ENCODE measurements at places on chromosomes 4 and X.

- no peak for DNase-seq
- H3K27me3 ChIP-seq: no peaks in the 10 kb centered on the region
- no peak overlapping the region for H3K27ac ChIP-seq
- no peaks in the 10 kb centered on the region for H3K36me3 ChIP-seq
- no peak overlapping the region for H3K4me3 ChIP-seq
- H3K4me1 ChIP-seq: no peaks in the 10 kb centered on the region
Measured at GRCh38 chr4:21083413-21083812, 383.2 kb downstream of the PACRGL start.

DNA sequence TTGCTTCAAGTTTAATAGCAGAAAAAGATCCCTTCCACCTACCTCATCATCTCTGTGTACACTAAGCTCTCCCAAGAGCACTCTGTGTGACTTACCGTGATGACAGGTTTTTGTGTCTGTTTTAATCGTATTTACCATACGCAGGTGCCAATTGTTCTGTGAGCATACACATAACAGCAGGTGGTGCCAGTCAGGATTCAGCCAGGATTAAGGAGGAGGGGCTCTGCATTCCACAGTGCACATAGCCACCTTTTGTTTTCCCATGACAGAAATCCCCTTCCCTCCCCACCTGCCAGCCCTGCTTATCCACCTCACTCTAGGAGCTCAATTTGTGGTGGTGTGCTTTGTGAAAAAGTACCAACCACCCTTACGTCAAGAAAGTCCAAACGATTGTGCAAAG lies 14.8 kb downstream of the ANK2 start:
- H3K27me3 ChIP-seq: no peaks in the 10 kb centered on the region
- DNase-seq: peak; percentile 31
- H3K4me1 ChIP-seq: 0 out of 2 replicates have a peak, but pooled peaks cover 3% of the 10 kb centered on the region
- H3K4me3 ChIP-seq: no peak overlapping the region

DNA sequence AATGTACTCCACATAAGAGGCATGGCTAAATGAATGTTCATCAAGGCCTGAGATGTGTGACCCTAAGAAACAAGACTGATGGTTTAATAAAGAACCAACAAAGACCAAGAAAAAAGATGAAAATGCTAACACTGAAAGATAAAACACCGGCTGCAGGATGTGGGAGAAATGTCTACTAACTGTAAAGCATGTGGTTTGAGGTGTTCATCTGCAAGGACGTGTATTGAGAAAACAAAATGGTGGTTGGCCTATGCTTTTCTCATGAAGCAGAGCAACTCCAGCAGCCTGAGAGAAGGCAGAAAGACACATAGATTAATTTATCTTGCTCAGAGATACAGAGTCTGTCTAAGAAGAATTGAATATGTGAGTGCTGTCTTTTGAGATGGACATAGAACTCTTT lies 109.3 kb downstream of the KDR start:
- H3K4me3 ChIP-seq: no peak overlapping the region
- H3K4me1 ChIP-seq: peaks cover 15% of the 10 kb centered on the region
- no peak overlapping the region for H3K27ac ChIP-seq
- no peak for DNase-seq
- H3K36me3 ChIP-seq: no peaks in the 10 kb centered on the region

- DNase-seq: peak; percentile 21
- H3K27ac ChIP-seq: no peak overlapping the region
Measured at GRCh38 chrX:7996414-7996813, 69.2 kb upstream of the PNPLA4 start.

GRCh38 chrX:29071525-29072320 lies 484.5 kb downstream of the IL1RAPL1 start:
- H3K4me3 ChIP-seq: no peak overlapping the region
- no peaks in the 10 kb centered on the region for H3K27me3 ChIP-seq
- DNase-seq: no peak
- H3K36me3 ChIP-seq: no peaks in the 10 kb centered on the region

GRCh38 chrX:2325076-2325784 lies 175.5 kb downstream of the DHRSX start:
- H3K27me3 ChIP-seq: no peaks in the 10 kb centered on the region
- peaks cover 4% of the 10 kb centered on the region for H3K4me1 ChIP-seq
- H3K36me3 ChIP-seq: no peaks in the 10 kb centered on the region
- H3K4me3 ChIP-seq: no peak overlapping the region
- no peak overlapping the region for H3K27ac ChIP-seq
- no peak for DNase-seq

DNA sequence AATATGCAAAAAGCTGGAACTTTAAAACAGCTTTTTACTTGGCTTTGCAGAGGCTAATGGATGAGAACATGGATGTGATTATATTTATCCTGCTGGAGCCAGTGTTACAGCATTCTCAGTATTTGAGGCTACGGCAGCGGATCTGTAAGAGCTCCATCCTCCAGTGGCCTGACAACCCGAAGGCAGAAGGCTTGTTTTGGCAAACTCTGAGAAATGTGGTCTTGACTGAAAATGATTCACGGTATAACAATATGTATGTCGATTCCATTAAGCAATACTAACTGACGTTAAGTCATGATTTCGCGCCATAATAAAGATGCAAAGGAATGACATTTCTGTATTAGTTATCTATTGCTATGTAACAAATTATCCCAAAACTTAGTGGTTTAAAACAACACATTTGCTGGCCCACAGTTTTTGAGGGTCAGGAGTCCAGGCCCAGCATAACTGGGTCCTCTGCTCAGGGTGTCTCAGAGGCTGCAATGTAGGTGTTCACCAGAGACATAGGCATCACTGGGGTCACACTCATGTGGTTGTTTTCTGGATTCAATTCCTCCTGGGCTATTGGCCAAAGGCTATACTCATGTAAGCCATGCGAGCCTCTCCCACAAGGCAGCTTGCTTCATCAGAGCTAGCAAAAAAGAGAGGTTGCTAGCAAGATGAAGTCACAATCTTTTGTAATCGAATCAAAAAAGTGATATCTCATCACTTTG lies 15.6 kb downstream of the TLR8 start:
- H3K36me3 ChIP-seq: no peaks in the 10 kb centered on the region
- no peaks in the 10 kb centered on the region for H3K4me1 ChIP-seq
- DNase-seq: no peak
- H3K4me3 ChIP-seq: no peak overlapping the region

DNA sequence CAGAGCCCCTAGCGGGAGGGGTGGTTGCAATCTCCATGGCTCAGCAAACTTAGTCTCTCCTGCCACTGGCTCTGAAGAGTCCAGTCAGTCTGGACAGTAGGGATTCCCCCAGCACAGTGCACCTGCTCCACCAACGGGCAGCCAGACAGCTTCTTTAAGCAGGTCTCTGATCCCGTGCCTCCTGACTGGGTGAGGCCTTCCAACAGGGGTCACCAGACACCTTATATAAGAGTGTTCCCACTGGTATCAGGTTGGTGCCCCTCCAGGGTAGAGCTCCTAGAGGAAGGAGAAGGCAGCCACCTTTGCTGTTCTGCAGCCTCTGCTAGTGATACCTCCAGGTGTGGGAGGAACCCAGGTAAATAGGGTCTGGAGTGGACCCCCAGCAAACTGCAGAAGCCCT lies 1393.4 kb downstream of the STIM2 start:
- no peak overlapping the region for H3K27ac ChIP-seq
- peak; percentile 26 for DNase-seq
- H3K27me3 ChIP-seq: no peaks in the 10 kb centered on the region

DNA sequence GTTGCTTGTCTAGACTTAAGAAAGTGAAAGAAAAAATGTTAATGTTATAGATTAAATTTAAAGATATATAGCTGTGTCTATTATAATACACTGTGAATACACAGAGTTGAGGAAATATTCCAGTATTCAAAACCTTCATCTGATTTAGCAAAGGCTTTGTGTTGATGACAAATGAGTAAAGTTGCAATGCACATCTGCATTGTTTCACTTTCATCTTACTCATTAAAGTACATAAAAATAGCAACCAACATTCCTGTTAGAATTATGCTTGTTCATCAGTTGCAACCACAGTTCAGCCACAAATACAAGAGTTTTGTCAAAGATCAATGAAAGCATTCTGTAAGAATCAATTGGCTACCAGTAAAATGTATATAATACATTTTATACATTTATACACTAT lies 346.4 kb upstream of the SLC7A11 start:
- H3K27me3 ChIP-seq: no peaks in the 10 kb centered on the region
- H3K4me1 ChIP-seq: no peaks in the 10 kb centered on the region
- H3K36me3 ChIP-seq: no peaks in the 10 kb centered on the region
- H3K4me3 ChIP-seq: no peak overlapping the region

DNA sequence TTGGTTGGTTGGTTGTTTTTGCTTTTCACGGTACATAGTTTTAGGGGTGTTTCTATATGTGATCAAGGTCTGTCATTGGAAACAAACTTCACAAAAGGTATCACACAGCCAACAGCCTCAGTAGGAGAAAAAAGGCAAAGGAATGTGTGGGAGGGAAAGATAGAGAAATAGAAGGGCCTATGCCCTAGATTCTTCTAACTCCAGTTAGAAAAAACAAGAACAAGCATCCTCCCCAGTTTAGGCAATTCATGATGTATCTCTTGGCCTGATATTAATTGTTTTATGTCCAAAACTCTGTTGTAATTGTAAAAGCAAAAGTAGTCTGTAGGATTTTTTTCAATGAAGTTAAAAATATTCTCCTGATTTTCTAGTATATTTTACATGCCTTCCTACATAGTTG lies 192.4 kb upstream of the EDNRA start:
- H3K27me3 ChIP-seq: no peaks in the 10 kb centered on the region
- no peak for DNase-seq
- 0 out of 2 replicates have a peak, but pooled peaks cover 6% of the 10 kb centered on the region for H3K4me1 ChIP-seq
- H3K27ac ChIP-seq: no peak overlapping the region
- H3K4me3 ChIP-seq: no peak overlapping the region
- no peaks in the 10 kb centered on the region for H3K36me3 ChIP-seq

DNA sequence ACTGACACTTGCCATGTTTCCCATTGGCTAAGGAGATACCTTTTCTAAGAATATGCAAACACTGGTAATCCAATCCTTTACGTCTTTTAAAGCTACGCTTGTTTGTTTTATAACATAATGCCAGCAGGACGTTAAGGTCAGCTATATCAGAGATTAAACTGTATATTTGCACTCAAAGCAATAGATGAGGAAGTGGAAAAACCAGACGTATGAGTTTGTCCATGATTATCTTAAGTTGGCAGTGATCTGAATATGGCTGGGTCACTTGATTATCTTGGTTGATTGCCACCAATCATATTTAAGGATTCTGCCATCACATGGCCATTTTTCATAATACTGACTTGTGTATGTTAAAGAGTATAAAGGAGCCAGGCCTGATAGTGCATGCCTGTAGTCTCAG lies 19.4 kb downstream of the TMSB4X start:
- no peaks in the 10 kb centered on the region for H3K27me3 ChIP-seq
- H3K27ac ChIP-seq: no peak overlapping the region
- DNase-seq: no peak
- peaks cover 29% of the 10 kb centered on the region for H3K4me1 ChIP-seq
- no peak overlapping the region for H3K4me3 ChIP-seq
- no peaks in the 10 kb centered on the region for H3K36me3 ChIP-seq

GRCh38 chrX:53262918-53263394 lies 18.4 kb downstream of the IQSEC2 start:
- no peak overlapping the region for H3K4me3 ChIP-seq
- no peaks in the 10 kb centered on the region for H3K27me3 ChIP-seq
- no peak for DNase-seq
- H3K36me3 ChIP-seq: no peaks in the 10 kb centered on the region

DNA sequence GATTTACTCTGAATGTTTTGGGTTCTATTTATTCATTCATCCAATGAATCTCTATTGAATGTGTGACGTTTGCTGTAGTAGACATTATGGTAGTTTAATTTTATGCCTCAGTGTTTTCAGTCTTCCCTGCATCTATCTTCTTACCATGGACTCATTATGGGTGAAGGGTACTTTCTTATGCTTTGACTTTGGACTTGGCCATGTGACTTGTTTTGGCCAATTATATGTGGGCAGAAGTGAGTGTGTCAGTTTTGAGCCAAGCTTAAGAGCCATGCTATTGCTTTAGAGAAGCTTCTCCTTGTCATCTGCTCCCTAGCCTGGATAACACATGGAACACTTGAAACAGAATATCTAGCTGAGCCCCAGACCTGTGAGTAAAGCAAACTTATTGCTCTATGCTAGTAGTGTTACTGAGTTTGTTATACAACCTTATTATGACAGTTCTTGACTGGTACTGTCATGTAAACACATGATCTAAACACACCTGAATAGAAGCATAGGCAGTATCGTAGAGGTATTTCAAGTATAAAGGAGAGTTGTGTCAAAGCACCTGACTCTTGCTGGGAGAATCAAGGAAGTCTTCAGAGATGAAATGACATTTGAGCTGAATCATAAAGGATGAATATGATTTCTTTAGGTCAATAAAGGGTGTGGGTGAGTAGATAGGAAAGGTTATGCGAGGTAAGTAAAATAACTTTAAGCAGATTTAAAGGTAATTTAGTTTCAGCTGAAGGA lies 128.4 kb downstream of the NAA11 start:
- no peaks in the 10 kb centered on the region for H3K27me3 ChIP-seq
- no peak overlapping the region for H3K4me3 ChIP-seq

Measured in Caco-2 (cell line).